ENCODE measurements at places on chromosomes 16 and 17.

GRCh38 chr16:75305364-75306098 lies 54.1 kb upstream of the BCAR1 start:
- peak; percentile 98 for DNase-seq

- no peak for DNase-seq
Measured at GRCh38 chr17:76504117-76504516, 2.9 kb upstream of the RHBDF2 start.

DNA sequence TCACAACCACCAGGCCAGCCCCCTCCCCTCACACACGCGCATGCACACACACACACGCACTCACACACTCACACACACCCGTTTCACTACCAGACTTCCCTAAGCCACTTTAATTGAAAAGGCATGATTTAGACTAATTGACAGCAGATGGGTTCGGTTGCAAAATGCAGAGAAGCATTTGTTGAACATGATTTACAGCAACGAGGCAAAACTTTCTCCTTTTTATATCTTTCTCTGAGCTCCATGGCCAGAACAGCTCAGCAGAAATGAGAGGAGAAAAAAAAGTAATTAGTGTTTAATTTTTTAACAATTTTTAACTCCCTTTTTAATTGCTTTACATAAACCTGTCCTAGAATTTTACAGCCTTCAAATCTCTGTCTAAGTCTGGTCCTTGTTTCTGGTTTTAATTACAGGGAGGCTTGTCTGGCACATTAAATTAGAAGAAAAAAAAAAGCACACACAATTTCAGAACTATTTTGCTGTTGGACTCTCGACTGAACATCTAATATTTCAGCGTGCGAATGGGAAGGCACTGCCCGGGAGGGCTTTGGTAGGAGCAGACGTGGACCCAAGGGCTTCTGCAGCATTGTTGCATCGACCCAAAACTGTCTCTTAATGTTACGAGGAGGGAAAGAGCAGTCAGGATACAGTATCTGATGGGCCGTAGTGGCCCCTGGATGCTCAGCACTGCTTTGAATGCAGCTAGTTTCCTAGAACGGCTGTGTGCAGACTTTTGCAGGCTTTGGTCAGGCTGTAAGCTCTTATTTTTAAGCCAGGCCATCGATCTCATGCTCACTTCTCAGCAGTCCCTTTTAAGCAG lies 255.9 kb downstream of the SOX9 start:
- no peak for DNase-seq

DNA sequence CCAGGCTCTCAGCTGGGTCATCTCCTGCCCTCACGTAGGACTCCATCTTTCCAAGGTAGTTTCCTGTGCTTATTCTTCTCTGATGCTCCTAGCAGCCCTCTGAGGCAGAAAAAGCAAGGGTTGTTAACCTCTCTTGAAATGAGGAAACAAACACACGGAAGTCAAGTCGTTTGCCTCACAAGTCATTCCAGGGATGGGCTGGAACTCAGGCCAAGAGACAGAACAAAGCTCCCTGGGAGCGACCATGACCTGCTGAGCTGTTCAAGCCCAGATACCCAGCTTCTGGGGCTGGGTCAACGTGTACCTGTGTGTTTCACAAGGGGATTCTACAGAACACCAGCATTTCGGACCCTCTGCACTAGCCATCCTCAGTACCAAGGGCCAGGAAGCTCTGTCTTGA lies 28.1 kb downstream of the SRL start:
- DNase-seq = no peak

DNA sequence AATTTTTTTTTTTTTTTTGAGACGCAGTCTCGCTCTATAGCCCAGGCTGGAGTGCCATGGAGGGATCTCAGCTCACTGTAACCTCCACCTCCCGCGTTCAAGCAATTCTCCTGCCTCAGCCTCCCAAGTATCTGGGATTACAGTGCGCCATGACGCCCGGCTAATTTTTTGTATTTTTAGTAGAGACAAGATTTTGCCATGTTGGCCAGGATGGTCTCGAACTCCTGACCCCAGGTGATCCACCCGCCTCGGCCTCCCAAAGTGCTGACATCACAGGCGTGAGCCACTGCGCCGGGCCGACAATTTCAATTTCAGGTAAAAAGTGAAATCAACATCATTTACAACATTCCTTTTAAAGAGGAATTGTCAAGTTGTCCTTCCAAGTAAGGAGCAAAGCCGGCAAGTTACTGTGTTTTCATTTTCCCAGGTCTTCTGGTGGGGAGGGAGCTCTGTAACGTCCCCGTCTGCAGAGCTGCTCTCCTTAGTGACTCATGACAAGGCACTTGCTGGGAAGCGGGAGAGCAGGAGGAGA lies 873 bp downstream of the NPLOC4 start:
- no peak for DNase-seq

- no peak for DNase-seq
Measured at GRCh38 chr17:1905190-1905913, 75.5 kb downstream of the RPA1 start.

DNA sequence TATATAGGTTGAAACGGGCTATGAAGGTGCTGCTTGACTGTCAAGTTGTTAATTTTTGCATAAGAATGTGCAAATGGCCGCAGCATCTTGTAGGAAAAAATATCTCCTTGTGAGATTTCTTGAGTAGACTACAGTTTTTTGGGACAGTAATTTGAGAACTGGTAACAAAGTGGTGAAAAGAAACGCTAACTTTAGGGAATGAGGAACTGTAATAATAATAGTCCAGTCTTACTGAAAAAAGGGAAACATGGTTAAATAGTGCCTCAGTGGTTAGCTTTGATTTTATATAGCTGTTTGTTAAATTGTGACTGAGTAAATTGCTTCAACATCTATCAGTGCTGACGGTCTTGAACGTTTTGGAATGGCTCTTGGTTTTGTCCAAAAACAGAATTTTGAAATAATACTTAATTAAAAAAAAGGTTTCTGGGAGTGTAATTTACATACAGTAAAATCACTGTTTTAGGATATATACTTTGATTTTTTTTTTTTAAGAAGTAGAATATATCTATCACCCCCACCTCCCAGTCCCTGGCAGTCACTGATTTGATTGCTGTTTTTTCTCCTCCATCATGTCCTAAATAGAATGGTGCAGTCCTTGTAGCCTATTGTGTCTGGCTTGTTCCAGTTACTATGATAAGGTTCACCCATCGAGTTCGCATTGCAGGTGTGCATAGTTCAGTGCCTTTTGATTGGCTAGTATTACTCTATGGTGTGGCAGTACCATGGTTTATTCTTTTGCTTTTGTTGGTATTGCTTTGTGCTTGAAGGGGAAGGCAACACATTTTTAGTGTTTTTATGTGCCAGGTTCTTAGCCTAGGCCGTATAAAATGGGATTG lies 2.8 kb downstream of the HAPSTR1 start:
- no peak for DNase-seq

DNA sequence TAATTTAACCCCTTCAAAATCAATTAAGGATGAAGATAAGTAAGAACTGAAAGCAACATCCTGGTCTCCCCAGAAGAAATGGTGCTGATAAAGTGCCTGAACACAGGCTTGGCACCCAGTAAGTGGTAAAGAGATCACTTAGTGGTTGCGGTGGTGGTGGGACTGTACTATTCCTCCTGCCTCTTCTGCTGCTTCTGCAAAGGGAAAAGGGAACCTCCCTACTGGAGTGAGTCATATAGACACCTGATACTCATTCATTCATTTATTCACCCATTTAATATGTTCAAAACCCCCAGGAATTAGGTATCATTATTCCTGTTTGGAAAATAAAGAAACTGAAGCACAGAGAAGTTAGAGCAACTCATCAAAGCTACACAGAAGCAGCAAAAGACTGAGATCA lies 60.6 kb downstream of the CDYL2 start:
- DNase-seq = no peak

DNA sequence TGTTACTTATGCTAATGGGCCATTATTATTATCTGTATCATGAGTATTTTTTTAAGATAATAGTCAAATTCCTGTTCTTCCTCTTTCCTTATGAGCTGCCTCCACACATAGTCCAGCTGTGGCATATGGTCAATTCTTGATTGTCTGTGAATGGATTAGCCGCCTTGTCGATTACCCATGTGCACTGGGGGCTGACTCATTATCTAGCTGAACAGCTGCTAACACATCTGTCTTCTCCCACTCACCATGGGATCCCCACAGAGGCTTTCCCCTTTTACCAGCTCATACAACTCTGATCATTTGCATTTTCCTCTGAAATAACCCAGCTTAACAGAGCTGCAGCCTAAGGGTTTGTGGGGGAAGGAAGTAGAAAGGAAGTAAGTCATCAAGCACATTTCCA lies 915.0 kb downstream of the CDH11 start:
- DNase-seq = no peak

GRCh38 chr17:40283662-40284061 lies 4.0 kb upstream of the CDC6 start:
- peak; percentile 98 for DNase-seq

DNA sequence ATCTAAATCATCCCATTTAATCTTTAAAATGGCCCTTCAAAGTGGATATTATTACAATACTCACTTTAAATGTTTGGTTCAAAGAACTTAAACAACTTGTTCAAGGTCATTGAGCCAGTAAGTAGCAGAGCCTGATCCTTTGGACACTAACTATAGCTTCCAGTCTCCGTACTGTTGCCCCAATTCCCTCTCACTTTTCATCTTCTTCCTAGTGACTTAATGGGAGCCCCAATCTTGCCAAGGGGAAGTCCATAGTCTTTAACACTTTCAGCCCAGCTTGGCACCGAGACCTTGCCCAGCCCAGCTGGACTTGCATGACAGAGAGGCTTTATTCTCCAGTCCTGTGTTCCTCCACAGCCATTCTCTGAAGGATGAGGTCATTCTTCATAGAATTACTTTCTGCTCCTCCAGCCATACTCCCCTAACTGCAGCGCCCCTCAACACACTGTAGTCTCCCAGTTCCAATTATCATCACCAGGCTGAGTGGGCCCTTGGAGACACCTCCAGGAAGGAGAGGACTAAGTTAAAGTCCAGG lies 49.2 kb upstream of the NLK start:
- no peak for DNase-seq

GRCh38 chr16:4859190-4859899 lies 12.1 kb downstream of the UBN1 start:
- no peak for DNase-seq

GRCh38 chr16:29940656-29941055 lies 14.6 kb upstream of the KCTD13 start:
- no peak for DNase-seq

DNA sequence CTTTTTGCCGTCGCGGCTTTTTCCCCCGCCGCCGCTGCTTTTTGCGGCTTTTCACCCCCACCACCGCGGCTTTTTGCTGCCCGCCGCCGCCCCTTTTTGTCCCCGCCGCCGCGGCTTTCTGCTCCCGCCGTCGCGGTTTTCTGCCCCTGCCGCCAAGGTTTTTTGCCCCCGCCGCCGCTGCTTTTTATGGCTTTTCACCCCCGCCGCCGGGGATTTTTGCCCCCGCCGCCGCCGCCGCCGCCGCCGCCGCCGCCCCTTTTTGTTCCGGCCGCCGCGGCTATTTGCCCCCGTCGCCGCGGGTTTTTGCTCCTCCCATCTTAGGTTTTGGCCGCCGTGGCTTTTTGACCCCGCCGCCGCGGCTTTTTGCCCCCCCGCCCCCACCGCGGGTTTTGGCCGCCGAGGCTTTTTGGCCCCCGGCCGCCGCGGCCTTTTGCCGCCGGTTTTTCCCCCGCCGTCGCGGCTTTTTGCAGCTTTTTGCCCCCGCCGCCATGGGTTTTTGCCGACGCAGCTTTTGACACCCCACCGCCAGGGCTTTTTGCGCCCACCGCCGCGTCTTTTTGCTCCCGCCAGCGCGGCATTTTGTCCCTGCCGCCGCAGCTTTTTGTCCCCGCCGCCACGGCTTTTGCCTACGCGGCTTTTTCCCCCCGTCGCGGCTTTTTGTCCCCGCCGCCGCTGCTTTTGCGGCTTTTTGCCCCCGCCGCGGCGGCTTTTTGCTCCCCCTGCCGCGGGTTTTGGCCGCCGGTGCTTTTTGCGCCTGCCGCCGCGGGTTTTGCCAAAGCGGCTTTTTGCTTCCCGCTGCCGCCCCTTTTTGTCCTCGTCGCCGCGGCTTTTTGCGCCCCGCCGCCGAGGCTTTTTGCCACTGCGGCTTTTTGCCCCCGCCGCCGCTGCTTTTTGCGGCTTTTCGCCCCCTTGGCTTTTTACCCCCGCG lies 519.4 kb upstream of the WSB1 start:
- DNase-seq = no peak

DNA sequence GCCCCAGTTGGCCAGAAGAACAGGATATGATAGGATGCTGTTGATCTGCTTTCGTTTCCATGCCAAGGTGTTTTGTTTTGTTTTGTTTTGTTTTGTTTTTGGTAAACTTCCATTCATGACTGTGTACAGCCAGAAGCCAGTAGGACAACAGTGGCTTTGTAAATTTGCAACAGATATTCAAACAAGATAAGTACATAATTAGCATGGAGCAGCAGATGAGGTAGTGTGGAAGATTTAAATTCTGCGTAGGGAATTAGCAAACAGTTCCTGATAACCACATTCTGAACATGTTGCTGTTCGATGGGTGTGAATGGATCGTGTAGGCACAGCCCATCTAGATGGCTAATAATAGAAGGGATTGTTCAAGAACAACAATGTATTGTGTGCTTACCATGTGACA lies 1080.1 kb upstream of the RBFOX1 start:
- no peak for DNase-seq

DNA sequence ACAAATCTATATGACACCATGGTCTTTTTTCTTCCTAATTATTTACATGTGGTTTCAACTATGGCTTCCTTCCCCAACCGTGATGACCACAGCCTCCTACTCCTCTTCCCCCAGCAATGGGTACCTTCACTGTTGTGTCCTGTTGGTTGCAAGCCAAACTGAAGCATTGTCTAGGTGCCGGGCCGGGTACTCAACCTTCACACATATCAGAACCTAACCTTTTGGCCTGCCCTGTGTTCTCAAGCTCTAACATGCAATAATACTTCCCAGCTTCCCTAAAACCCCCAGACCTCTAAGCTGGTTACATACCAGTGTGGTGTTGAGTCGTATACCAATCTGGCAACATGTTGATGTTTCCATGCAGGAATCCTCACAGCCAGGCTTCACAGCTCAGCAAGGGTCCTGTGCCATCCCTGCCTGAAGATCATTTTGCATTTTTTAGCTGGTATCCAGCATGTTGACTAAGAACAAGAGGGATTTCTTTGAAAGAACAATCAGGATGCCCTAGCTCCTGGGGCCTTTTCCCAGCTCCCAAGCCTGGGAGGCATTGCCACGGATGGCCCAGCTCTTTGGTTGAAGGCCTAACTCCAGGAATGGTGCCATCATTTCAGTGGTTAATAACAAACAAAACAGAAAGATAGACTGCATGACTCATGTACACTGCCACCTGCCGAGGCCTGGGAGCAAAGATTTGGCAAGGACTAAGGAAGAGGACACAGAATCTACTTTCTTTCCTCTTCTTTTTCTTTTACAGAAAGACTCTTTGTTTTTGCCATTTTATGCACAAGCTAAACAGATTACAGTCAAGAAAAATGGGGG lies 373.7 kb upstream of the SALL1 start:
- DNase-seq = peak; percentile 38

- peak; percentile 63 for DNase-seq
Measured at GRCh38 chr16:77780378-77780837, 8.0 kb upstream of the VAT1L start.

GRCh38 chr16:5032748-5033167 lies 977 bp downstream of the NAGPA start:
- DNase-seq = no peak

All from Caki2 (cell line).